ENCODE measurements at places on chromosomes 3 and 15.

GRCh38 chr3:135503065-135503759, 462.3 kb upstream of the PPP2R3A start:
- no peak for DNase-seq

- no peak for DNase-seq
Measured at GRCh38 chr15:28272587-28272986, 49.4 kb downstream of the HERC2 start.

- DNase-seq = no peak
Measured at GRCh38 chr3:187551416-187551815, 118.8 kb downstream of the SST start.

DNA sequence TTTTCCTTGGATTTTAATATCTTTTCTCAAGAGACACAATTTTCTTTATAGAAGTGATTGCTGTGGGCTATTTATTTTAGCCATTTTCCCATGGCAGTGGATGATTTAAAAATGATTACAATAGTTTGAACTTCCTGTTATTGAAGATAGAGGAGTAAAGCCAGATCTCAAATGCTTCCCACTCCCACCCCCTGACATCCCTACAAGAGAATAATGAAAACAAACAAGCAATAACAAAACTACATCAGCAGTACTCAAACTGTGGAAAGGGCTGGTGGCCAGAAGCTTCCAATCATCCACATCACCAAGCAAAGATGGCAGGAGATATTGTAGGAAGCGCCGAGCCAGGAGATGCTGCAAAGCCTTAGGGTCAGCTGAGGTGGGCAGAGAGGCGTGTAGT, 831.1 kb upstream of the NR2F2 start:
- no peak for DNase-seq

DNA sequence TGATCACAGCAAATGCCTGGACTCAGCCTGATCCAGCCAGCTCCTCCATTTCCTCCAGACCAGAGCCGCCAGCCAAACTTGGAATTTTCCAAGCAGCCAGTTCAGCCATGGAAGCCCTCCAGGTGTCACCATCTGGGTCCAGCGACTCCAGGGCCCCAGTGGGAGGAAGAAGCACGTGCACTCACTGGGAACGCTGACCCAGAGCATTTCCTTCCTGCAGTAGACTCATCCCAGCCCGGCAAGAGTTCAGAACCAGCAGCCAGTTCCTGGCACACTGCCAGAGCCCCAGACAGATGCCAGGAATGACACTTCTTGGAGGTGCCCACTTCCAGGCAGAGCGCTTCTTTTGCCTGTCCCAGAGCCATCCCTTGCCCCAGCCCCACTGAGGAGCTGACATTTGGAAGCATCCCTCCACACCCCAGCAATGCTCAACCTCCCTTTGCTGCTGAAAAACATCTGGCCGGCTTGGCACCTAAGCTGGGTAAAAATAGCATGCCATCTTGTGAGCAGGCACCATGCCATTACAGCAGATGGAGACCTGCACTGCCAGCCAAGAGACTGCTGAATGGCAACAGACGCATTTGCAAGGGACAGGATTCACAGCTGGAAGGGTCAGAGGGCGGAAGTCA, 460.3 kb upstream of the PROK2 start:
- no peak for DNase-seq

- DNase-seq = no peak
Measured at GRCh38 chr3:59540241-59540640, 490.4 kb upstream of the CFAP20DC start.

- DNase-seq = no peak
Measured at GRCh38 chr15:99211926-99212325, 37.5 kb downstream of the TTC23 start.

DNA sequence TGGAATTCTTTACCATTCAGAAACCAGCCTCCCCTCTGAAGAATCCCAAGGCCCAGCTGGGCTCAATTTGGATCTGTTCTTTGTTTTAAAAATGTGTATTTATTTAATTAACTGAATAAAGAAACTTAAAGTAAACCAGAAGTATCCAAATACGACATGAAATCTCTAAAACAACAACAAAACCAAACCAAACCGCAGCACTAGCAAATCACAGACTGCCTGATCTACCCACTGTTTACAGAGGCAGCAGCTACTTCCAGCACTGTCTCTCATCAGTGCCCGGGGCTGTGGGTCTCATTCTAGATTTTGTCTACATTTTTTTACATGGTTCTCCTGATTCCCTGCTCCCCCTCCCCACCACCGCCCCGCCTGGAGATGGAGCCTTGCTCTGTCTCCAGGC, 2.3 kb downstream of the FLNB start:
- DNase-seq = no peak

DNA sequence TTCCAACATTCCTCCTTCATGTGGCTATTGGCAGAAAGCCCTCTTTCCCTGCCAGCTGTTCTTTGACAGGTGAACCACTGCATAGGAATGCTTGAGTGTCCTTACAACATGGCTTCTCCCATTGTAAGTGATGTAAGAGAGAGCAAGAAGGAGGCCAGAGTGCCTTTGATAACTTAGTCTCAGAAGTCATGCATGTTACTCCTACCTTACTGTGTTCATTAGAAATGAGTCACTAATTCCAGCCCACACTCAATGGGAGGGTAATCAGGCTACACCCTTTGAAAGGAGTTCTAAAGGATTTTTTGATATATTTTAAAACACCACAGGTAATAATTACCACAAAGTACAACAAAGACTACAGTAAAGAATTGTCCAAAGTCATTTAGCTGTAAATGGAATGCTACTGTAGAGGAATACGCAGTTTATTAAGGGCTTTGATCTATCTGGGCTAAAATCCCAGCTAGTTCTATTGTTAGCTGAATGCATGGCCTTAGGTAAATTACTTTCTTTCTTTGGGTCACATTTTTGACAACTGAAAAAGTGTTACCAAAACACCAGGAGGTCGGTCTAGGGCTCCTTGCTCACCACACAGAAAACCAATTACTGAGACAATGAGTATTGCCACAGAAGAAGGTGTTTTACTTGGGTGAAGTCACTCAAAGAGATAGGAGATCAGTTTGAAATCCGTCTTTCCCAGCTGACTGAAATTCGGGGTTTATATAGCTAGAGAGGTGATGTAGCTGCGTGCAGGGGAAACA, 154.9 kb downstream of the GRM7 start:
- DNase-seq = no peak
